Anterior cingulate cortex (tissue), 58 donors: ENCODE measurements at places on chromosomes 7 and 10.

DNA sequence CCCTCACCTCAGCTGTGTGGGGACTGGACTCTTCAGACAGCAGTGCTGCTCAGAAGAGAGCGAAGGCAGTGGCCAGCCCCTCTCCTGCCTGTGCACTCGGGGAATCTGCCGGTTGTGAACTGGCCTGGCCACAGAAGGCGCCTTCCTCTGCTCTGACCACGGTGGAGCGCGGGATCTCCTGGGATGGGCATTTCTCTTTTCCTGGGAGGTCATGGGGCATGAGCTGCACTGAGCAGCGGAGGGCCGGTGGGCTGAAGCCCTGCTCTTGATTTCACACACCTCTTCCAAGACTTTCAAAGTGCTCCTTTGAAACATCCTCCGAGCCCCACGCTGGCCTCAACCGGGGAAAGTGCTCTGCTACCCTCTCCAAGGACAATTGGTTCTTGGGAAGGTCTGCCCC lies 125.6 kb upstream of the FAM20C start:
- DNase-seq = no peak

DNA sequence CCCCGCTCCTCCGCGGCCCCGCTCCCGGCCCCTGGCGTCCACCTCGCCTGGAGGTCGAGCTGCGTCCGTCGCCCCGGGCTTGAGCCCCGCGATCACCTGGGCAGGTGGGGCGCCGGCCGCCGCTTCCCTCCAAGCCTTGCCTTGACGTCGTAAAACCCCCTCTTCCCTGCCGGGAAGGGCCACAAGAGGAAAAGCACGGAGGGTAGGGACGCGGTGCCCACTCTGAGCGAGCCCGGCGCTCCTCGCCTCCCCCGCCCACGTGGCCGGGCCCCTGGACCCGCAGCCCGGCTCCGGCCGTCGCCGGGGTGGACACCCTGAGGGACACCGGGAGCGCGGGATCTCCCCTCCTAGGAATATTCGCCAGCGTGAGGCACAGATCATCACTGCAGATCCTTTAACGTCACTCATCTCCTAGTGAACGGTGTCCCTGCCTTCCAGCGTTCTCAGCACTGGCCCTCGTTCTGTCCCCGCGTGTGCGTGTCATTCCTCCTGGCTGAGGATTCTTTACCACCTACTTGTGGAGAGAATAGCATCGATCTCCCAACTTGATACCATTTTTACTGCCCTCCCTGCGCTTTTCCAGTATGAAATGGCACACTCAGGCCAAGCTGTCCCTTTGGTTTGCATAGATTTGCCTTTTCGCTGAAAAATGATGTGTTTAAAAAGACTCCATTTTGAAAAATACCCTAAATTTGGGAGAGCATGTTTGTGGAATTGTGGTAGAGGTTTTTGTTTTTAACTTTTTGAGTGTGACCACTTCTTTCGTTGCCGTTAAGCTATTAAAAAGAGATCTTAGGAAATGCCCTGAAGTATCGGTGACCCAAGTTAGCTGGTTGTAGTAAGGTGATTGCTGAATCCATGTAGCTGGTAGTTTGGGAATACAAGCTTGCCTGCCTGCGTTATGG lies 649 bp downstream of the ACTR3B start:
- DNase-seq = peak; percentile 33

DNA sequence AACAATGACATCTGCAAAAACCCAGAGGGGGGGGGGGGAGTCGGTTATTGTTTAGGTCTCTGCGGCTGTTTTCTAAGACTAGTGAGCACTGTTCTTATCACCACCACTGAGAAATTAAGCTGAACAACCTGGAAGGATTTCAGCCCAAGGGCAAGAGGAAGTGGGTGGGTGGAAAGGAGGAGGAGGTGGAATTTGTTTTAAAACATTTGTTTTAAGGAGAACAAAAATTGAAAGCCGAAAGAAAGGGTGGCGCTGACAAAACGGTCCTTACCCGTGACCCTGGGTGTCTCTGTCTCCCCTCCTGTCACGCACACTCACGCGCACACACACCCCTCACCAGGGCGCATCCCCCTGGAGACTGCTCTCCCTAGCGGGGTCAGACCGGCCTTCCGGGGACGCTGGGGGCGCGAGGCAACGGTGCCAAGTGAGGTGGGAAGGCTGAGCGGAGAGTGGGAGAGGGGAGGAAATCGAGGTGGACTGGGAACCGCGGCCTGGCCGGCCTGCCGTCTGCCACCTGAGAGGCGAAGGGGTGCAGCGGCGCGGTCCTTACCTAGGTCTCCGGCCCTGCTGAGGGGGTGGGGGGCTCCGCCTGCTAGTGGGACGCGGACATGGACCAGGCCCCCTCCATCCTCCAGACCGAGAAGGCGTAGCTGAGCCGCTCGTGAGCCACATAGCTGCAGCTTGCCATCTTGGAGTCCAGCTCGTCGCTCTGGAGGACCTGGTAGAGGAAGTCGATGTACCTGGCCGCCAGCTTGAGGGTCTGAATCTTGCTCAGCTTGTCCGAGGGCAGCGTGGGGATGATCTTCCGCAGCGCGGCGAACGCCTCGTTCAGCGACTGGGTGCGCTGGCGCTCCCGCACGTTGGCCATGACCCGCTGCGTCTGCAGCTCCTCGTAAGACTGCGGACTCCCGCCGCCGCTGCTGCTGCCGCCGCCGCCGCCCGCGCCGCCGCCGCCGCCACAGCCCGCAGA lies 1.0 kb downstream of the TWIST1 start:
- no peak for DNase-seq

DNA sequence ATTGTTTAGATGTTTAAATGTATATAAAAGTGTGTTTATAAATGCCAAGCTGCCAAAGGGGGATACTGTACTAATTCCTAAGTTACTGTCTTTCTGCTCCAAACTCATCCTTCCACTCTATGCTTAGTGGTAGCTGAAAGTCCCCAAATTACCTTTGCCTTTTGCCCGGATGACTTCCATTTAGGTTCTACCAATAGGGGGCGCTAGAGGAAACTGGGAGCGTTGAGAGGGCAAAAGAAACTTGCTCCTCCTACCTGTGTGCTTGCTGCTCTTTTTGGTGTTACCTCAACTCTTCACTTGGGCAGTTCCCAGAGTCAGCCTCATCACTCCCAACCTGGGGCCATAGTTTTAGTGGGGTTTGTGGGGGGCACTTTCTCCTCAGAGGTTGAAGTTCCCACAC lies 5.9 kb upstream of the OR2A25 start:
- no peak for DNase-seq

DNA sequence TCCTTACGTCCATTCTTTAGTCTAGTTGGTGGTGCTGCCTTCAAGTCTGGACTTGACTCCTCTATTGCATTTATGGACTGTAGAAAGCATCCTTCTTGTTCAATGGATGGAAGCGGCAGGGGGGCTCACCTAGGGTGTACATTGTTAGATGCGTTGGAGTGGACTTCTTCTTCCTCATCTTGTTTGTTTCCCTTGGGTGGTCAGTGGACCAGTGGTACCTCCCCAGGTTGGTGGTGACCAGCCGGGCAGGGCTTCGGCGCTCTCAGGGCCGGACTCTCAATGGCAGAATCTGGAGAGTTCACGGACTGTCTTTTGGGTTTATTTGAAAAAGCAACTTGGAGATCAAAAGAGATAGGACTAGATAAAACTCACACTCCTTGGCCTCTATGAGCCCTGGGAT lies 6.2 kb upstream of the BTBD16 start:
- no peak for DNase-seq

- DNase-seq = no peak
Observed at GRCh38 chr7:30934732-30935568, 23.3 kb downstream of the AQP1 start.

DNA sequence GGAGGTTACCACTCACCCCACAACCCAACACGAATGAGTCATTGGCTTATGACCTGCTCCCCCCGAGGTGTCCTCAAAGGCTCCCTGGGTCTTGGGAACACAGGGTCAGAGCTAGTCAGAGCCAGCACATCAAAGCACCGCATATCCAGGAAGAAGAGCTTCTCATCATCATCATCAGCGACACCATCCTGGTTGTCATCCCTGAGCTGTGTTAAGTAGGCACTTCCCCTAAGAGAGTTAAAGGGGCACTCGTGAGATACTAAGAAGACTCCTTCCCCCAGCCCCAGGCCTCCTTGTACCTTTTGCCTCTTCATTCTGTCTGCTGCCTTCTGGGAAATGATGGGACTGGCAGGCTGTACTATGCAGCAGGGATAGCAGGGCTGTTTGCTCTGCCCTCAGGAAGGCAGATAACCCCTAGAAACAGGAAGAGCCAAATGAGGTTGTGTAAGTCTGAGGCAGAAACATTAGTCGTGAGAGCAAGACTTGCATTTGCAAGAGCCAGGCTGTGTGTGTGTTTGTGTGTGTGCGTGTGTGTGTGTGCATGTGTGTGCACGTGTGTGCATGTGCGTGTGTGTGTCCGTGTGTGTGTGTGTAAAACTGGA lies 11.1 kb upstream of the CPA1 start:
- DNase-seq = no peak

DNA sequence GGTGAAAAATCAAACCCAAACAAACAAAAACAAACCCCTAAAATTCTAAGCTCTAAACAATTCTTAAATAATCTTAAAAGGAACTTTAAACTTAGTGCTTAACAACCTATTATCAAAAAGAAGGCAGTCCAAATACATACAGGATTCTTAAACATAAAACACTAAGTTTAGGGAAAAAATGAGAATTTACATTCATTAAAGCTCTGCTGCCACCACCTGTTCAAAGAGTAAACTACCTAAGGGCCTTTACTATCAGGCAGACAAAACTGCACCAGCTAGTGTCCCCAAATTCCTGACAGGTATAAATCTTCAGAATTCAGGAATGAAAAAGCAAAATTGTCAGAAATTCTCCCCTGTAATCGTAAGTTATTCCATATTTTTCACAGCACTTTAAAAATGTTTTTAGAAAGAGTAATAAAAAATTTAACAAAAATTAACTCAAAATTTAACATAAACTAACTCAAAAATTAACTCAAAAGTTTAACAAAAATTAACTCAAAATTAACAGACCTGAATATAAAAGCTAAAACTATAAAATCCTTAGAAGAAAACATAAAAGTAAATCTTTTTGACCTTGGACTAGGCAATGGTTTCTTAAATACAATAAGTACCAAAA lies 55.1 kb downstream of the PDZD8 start:
- no peak for DNase-seq
